Inflammatory macrophage treated with lipopolysaccharide for 4 hours (primary cell): ENCODE measurements at places on chromosomes 12 and 14.

- peak; percentile 30 for DNase-seq
These were observed 376.9 kb downstream of the GALC start for GRCh38 chr14:87615822-87616679.

GRCh38 chr12:102824218-102824835, 92.7 kb downstream of the PAH start:
- DNase-seq, result no peak

- no peak for DNase-seq
These were observed 179.3 kb upstream of the BTG1 start for GRCh38 chr12:92324849-92325500.

- DNase-seq, result no peak
These were observed 90.2 kb upstream of the USP44 start for GRCh38 chr12:95641299-95641952.

DNA sequence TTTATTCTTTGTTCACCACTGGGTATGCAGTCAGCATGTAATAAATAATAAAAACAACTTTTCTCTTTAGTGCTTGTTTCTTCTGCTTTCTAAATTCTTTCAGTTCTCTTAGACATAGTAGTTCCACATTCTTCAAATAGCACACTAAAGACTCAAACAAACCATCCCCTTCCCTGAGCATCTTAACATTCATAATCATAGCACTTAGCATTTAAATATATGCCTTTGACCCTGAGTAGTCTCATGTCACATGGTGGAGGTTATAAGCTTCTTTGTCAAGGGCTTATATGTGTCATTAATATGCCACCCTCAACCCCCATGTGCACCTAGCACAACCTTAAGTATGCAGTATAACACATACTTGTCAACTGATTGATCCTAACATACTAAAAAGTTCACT, 212.7 kb downstream of the PHLDA1 start:
- no peak for DNase-seq

DNA sequence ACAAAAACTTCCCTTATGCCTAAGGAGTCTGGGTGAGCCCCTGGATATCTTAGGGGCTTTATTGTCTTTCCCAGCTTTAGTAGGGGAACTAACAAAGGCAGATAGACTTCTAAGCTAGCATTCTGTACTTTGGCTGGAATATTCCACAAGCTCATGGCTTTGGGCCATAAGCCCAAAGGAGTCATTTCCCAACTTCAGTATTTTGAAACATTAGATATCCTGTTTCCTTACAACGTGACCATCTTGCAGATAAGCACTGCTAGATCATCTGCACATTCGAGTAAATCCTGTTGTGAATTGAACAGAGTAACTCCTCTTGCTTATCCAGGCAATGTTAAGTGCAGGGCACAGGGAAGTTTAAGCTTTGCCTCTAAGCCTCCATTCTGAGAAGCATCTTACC, 70.6 kb upstream of the ACTN1 start:
- peak; percentile 77 for DNase-seq

- no peak for DNase-seq
These were observed 1010.5 kb upstream of the NOVA1 start for GRCh38 chr14:27608377-27608776.

DNA sequence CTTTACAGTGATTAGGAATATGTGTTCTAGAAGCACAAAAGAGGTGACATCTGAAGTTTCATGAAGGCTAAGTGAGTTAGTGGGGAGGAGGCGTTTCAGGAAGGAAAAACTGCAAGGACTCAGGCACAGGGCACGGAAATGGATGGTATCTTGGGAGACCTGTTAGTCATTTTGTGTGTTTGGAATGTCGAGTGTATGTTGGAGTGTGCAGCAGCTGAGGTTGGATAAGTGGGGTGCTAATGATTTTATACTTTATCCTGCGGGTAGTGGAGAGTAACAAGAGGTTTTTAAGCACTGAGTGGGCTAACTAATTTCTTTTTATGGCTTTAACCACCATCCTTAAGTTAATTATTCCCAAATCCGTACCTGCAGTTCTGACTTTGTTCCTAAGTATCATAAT, 571.5 kb upstream of the FBXO33 start:
- no peak for DNase-seq

DNA sequence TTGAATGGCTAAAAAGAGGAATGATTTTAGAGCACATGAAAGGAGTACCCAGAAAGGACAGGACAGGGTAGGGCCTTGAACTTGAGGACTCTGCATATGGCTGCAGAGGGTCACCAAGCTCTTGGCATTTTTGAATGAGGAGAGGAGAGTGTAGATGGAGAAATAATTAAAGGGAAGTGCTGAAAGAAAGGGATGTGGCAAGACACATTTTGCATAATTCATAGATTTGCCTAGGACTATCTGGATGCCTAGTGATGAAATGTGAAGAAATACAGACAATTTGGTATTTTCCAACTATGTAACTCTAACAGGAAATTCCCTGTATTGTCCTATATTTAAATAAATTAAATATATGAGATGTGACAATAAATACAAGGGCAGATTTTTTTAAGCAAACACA, 27.5 kb upstream of the MDM1 start:
- DNase-seq, result peak; percentile 98

DNA sequence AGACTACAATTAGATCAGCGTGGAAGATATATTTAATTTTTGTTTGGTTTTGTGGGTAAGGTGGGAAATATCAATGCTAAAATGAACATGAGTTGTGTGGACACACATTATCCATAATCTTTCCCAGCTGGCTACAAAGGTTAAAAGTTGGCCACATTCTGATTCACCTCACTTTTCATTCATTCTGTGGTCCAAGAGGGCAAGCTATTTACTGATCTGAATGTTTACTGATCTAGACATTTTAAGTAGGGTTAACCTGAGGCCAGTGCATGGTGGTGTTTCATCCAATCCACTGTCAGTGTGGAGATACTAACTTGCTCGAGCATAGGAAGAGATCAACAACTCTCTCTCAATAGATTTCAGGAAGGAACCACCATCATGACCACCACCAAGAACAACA, 71.6 kb downstream of the DCAF5 start:
- DNase-seq, result no peak

DNA sequence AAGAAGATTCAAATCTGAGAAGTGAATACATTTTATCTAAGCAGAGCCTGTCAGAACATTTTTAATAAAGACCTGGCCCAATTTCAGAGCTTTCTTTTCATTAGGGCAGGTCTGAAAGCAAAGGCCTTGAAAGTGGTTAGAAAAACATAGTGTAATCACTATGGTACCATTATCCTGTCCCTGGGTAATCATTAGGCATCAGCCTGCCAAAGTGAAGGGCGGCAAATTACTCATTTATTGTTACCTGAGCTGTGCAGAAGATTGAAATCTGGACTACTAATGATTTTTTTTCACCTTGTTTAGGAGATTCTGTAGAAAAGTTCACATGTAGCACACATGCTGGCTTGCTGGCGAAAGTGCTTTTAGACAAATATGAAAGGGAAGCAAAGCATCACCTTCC, 92.6 kb upstream of the PRKD1 start:
- no peak for DNase-seq
